ENCODE measurements at places on chromosomes 2 and 18. TPM values are rescaled to one million over a fixed set of nuclear protein-coding genes. Genes with fewer than 3 reads are reported as not detected.

The HNMT gene
- 22.2 TPM for total RNA-seq

The AP1S3 gene
- total RNA-seq = not detected

- DNase-seq = no peak
Observed at GRCh38 chr2:205543262-205543843, 138.9 kb upstream of the NRP2 start.

DNA sequence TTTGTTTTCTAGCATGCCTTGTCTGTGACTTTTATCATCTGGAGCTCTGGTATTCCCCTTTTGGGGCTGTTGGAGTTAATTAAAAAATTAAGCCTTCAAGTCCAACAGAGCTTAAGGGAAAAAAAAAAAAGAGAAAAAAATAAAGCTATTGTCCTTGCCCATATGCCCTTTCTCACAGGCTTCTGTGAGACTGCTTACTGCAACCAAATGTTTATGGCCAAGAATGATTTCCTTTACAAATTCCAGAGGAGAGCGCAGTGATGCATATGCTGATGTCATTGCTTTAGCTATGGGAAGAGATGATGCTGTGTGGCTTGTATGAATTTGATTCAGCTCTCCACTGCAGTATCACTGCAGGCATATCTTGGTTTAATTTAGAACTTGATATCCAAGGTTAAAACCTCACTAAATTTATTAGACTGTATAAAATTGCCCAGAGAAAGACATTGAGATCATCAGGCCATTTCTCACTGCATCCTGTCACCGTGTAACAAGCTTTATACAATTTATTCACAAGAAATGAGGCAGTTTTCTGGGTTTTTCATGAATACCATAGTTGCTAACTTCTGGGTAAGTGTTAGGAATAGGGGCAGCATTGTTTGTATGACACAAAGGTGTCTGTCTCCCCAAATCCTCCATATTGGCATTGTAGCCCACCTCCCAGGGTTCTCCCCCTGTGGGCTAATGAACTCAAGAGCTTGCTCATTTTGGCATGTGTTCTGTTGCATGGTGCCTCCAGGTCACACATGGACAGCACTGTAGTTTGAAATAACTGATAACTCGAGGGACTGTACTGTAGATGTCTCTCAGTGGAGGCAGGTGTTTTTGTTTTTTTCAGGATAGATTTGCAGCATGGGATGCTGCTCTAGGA is 85.0 kb downstream of the TANC1 start:
- DNase-seq = no peak

- no peak for DNase-seq
Observed at GRCh38 chr2:16950436-16950835, 284.8 kb upstream of the CYRIA start.

- DNase-seq = no peak
Observed at GRCh38 chr18:39326772-39327171, 1761.2 kb upstream of the CELF4 start.

GRCh38 chr18:61993831-61994230 is 101.0 kb upstream of the RNF152 start:
- no peak for DNase-seq

GRCh38 chr18:50695431-50696176 is 124.2 kb downstream of the MRO start:
- no peak for DNase-seq
